Cardiac septum (tissue), 1 donor: ENCODE measurements at places on chromosomes 3 and 15.

DNA sequence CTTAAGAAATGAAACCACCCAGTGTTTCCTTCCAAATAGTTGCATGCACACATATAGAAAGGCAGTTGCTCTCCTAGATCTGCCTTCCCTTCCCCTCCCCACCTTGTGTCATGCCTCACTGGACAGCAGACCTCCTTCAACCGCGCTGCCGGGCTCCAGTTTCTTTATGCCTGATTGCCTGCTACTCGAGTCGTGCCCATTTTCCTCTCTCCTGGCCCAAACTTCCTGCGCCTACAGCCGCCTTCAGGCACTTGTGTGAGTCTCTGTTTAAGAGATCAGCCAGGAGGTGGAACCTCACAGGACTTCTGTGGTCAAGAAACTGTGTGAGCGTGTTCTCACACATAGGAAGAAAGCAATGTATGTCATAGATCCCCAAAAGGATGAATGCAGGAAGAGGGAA lies 8.8 kb upstream of the FAM107A start:
- no peak for DNase-seq

DNA sequence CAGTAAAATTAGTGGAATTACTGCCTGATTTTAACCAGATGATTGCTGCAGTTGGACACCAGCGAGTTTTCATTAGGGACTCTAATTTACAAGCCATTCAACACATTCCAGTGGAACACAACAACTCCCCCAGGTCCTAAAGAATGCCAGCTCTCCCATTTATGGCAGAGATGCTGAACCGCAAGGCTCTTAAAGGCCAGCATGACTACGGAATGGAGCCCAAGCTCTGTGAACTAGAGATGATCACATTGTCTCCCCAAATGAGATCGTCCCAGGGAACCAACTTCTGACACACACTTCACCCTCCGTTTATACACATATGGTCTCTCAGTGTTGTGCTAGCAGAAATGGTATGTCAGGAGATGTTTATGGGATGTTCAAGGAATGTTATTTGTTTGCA lies 446.2 kb upstream of the NR2F2 start:
- no peak for DNase-seq

- no peak for DNase-seq
Observed at GRCh38 chr3:1938975-1939374, 159.7 kb upstream of the CNTN4 start.

DNA sequence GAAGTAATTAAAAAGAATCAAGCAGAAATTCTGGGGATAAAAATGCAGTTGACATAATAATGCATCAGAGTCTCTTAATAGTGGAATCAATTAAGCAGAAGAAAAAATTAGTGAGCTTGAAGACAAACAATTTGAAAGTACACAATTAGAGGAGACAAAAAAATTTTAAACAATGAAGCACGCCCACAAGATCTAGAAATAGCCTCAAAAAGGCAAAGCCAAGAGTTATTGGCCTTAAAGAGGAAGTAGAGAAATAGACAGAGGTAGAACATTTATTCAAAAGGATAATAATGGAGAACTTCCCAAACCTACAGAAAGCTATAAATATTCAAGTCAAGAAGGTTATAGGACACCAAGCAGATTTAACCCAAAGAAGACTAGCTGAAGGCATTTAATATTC lies 113.3 kb downstream of the TBC1D2B start:
- no peak for DNase-seq

DNA sequence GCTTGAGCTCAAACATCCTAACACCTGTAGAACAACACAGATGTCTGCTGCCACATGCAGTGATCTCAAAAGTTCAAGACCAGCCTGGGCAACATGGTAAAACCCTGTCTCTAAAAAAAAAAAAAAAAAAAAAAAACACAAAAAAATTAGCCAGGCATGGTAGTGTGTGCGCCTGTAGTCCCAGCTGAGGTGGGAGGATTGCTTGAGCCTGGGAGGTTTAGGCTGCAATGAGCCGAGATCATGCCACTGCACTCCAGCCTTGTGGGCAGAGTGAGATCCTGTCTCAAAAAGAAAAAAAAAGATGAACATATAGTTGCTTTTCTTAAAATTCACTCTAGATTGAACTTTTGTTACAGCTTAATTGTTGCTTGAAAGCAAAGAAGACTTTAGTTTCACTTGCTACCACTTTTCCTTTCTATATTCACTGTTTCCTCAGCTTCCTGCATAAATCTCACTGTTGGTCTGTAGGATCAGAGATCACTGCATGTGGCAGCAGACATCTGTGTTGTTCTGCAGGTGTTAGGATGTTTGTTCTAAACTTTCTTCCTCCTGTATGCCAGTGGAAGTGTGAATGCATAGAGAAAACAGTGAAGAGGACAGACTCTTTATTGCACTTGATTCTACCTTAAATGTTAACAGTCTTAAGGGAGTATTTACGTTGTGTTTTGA lies 12.6 kb downstream of the RAB11A start:
- DNase-seq = no peak

DNA sequence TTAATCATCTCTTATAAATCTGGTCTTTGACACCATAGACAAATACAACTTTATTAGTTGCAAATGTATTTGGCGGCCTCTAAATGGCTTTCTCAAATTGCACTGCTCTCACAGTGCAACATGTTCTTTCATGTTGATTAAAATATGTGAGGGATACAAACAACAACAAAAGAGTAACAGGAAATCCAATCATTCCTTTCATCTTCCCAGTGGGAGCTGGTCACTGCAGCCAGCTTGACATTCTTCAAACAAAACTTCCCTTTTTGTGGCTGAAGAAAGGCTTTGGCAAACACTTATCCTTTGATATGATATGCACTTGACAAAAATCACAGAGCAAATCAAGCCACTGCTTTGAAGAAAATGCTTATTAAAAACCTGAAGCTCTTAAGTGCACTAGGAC lies 973.6 kb downstream of the EPHA3 start:
- no peak for DNase-seq

DNA sequence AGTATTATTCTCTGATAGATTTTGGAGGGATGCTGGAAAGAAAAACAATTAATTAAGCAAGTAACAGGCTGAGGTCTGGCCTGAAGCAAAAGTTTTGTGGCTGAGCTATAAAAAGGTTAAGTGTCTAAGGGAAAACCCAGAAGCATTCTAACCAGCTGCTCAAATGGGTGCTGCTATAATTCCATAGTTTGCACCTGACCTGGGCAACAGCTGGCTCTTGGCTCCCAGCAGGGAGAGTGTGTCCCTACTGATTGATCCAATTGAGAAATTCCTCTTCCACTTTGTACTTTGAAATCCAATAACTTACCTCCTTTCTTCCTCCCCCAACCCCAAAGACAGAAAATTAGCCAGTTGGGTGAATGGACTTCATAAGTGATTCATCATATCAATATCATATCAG lies 27.7 kb upstream of the SMAD3 start:
- DNase-seq = no peak

DNA sequence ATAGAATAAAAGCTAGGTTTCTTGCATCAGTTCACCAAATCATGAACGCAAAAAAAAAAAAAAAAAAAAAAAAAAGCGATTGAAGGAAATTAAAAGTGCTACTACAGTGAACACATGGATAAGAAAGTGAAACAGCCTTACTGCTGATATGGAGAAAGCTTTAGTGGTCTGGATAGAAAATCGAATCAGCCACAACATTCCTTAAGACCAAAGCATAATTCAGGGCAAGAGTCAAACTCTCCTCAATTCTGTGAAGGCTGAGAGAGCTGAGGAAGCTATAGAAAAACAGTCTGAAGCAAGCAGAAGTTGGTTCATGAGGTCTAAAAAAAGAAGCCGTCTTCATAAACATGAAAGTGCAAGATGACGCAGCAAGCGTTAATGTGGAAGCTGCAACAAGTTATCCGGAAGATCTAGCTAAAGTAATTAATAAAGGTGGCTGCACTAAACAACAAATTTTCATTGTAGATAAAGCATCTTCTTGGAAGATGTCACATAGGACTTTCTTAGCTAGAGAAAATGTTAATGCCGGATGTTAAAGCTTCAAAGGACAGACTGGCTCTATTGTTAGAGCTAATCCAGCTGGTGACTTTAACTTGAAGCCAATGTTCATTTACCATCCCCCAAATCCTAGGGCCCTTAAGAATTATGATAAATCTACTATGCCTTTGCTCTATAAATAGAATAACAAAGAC lies 19.2 kb downstream of the P3H2 start:
- DNase-seq = no peak

- DNase-seq = no peak
Observed at GRCh38 chr3:175777495-175777894, 918.4 kb downstream of the NAALADL2 start.

DNA sequence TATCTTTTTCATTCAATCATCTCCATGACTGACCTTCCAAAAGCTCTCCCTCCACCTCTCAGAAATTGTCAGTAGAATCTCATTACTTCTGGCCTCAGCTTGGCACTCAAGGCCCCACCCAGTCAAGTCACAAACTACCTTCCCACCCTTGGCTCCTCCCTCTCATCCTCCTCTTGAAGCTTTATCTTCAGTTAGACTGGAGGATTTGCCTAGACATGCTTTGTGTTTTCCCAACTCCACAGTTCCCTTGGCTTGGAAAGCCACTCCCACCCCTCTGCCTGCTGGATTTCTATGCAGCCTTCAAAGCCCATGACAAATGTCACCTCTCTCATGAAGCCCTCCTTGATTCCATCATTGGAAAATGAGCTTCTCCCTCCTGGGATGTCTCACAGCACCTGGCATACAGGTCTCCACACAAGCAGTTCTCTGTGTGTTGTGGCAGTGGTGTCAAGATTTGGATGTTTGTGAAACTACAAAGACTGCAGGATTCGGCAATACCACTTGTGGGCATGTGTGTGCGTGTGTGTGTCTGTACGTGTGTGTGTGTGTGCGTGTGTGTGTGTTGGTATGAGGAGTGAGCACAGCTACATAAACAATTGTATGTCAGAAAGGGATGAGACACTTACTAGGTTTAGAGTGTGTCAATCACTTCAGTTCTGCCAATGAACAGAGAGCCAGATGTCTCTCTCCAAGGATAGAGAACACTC lies 45.3 kb upstream of the VPS8 start:
- DNase-seq = no peak

GRCh38 chr15:86608461-86609205 lies 529.0 kb downstream of the AGBL1 start:
- DNase-seq = no peak

GRCh38 chr3:22239011-22239410 lies 488.0 kb upstream of the ZNF385D start:
- no peak for DNase-seq

DNA sequence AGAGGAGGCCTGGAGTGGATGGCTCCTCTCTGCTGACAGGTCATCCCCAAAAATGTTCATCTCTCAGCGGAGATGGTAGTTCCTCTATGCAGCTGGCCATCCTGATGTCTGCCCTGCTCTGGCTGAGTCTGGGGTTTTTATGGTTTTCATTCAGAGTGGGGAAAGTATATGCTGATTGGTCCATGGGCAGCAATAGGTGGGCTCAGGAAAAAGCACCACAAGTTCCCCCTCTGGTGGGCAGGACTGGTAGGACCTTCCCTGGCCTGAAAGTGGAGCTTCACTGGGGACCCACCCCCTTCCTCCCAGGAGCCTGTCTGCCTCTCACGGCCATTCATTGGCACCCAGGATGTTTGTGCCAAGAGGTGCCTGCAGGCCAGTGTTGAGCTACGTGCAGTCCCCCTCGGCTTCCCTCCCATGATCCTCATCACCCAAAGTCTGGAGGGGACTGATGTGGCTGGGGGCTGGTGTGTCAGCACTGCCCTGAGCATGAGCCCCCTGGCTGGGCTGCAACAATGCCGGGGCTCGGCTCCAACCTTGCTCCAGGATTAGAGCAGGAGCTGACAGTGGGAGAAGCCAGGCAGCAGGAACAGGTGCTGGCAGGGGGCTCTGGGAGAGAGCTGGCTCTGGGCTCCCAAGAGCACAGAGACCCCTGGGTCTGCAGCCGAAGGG lies 13.1 kb upstream of the BLOC1S6 start:
- no peak for DNase-seq

GRCh38 chr3:122677216-122677615 lies 3.4 kb upstream of the PARP14 start:
- no peak for DNase-seq

- DNase-seq = no peak
Observed at GRCh38 chr15:47846128-47846868, 129.0 kb downstream of the SEMA6D start.
